ENCODE measurements at places on chromosomes 4 and X.

GRCh38 chr4:87442889-87443288 lies 20.5 kb downstream of the NUDT9 start:
- no peak for DNase-seq

DNA sequence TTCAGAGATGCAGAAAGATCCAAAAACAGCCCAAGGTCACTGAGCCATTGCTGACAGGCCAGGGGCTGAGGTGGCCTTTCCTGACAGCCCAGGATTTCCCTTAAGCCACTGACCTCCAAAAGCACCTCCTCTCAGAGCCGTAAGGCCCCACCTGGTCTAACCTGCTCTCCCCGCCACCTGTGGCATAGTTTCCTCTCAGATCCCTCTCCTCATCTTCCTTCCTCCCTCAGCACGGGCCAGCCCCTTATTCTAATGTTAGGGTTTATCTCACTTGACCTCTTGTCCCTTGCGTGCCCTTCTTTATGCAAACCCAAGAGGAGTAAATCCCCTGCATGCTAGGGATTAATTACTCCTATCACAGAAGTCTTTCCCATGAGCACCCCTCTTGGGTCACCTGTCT lies 113.0 kb downstream of the RBM47 start:
- no peak for DNase-seq

- DNase-seq, result peak; percentile 44
Observed at GRCh38 chr4:189021831-189022230, 882.6 kb downstream of the TRIML1 start.

DNA sequence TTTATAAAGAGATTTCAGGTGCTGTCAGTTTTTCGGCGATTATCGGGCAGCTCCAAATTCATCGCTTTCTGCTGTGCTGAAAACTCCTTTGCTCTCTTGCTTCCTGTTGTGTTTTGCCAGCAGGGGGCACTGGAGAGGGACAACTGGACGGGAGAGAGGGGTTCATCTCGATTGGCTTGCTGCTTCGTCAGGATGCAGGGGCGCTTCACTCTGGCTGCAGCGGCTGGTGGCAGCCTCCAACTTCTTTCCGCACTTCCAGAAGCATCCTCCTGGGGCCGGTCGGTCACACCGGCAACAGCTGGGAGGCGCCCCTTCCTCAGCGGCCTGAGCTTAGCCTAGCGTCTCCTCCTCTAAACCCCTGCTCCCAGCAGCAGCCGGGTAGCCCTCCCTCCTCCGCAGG lies 29.5 kb downstream of the MSL3 start:
- peak; percentile 38 for DNase-seq

DNA sequence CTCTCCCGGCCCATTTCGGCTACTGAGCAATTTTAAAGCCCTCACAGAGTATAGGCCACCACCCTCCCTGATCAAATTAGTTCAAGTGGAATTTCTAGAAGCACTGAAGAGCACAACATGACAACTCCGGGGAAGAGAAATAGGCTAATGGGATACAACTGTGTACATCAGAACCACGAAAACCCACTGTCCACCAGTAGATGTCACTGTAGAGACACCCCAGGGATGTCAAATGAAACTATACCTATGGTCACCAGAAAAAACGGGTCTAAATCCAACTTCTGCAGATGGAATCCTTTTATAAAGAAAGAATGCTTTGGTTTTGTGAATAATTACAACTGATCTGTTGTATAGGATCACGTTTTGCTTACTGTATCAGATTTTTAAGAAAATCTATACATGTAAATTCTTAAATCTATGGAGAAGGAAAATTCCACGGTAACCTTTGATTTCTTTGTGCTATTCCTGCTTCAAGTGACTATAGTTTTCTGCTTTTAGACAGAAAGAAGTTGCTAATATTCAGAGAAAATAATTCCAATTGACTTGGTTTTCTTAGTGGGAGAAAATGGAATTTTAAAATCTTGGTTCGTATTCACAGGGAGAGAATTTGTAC lies 29.5 kb upstream of the MAP3K15 start:
- peak; percentile 42 for DNase-seq

DNA sequence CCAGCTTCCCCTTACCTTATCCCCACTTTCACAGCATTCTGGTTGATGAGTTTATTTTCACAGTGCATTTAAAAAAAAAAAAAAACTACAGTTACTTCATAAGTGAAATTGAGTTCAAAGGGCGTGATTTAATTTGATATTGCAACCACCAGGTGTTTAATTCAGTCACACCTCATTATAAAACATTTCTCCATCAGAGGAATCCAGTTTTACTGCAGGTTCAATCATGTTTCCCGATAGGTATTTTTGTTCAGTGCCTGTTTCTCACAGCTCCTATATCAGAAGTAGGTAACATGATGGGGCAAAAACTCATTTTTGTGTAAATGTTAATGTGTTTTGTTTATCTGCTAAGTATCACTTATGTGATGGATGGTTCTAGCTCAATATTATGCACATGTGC lies 102.3 kb upstream of the PCDH7 start:
- DNase-seq, result no peak

- no peak for DNase-seq
Observed at GRCh38 chr4:119246177-119246733, 33.7 kb downstream of the USP53 start.

DNA sequence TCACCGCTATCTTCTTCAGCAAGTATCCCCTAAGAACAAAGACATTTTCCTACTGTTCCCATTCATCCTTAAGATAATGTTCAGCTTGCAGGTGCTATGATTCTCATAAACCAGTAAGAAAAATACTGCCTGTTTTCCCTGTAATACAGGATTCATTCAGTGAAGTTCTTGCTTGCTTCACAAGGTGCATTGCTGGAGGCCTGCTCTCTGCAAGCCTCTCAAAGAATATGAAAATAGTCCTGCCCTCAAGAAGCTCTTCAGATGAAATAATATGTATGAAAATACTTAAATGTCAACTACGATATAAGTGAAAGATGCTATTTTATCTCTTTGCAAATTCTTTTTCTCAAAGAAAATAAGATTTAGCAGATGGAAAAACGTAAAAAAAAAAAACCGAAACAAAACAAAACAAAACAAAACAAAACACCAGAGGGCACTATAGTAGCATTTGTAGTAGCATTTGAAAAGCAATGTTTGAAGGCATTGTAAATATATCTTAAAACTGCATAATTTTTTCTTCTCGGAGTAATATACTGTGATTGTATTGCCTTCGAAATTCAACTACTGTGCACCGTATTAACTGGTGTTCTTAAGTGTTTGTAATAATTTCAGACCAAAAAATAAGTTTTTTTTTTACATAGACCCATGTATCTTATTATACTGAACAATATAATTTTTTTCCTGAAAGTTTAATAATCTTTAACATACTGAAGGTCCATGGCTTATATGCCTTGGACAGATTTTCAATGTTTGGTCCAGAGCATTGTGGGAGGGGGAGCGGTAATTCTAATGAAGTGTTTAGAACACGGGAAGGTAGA lies 26.0 kb downstream of the ADH4 start:
- DNase-seq, result peak; percentile 63

DNA sequence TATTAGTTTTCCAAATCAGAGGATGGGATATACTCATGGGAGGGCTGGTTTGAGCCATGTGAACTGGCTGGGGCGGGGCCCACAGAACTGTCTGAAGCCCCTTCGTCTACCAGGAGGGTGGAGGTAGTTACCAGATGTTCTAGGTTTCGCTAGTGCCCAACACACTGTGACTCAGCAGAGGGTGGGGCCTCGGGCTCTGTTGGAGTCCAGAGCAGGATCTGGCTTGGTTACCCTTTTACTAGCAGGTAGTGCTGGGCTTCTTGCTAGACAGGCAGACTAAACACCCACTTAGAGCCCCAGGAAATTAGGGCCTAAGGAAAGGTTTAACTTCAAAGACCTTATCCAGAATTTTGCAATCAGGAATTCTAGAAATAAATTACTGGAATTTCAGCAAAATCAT lies 56.2 kb upstream of the CHRDL1 start:
- peak; percentile 14 for DNase-seq

- DNase-seq, result no peak
Observed at GRCh38 chr4:72318421-72319170, 250.4 kb downstream of the ADAMTS3 start.

DNA sequence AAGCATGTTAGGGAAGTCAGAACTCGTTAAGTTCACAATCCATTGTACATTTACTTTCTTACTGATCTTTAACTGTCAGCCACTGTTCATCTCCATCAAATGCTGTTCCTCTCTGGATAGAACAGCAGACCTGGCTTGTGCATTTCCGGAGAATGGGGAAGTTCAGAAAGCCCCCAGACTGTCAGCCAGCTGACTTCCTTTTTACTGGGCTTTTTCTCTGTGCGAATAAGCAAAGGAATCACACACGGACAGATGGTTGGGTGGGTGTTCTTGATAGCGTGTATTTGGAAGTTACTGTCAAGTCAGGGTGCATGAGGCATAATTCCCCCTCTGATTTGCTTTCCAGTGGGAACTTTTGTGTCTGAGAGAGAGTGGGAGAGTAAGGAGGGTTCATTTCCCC lies 56.8 kb downstream of the TSPAN7 start:
- DNase-seq, result no peak

GRCh38 chr4:40121515-40121914 lies 64.9 kb downstream of the N4BP2 start:
- DNase-seq, result peak; percentile 89

GRCh38 chrX:139930916-139931645 lies 1.8 kb downstream of the ATP11C start:
- DNase-seq, result peak; percentile 10

GRCh38 chr4:121736735-121737351 lies 28.1 kb downstream of the SMIM43 start:
- DNase-seq, result peak; percentile 76
